ENCODE measurements at places on chromosomes 7 and 10. TPM values are rescaled to one million over a fixed set of nuclear protein-coding genes. Genes with fewer than 3 reads are reported as not detected.

GRK5 gene
- total RNA-seq, result 14.6 TPM

TCAF2 gene
- total RNA-seq, result 0.30 TPM

CCNY gene
- 44.4 TPM for total RNA-seq

BEND7 gene
- total RNA-seq, result 14.5 TPM

MTERF1 gene
- 15.1 TPM for total RNA-seq

CUL2 gene
- total RNA-seq, result 19.1 TPM

KEL gene
- total RNA-seq, result not detected

C7orf57 gene
- 0.25 TPM for total RNA-seq

LBX1 gene
- total RNA-seq, result not detected

FANK1 gene
- total RNA-seq, result 3.2 TPM

RET gene
- 0.50 TPM for total RNA-seq

INMT gene
- not detected for total RNA-seq

IGFBP1 gene
- 29.5 TPM for total RNA-seq

IDI2 gene
- total RNA-seq, result not detected

GJD4 gene
- total RNA-seq, result not detected

NCAPG2 gene
- 39.3 TPM for total RNA-seq

GDF2 gene
- total RNA-seq, result not detected

ENTPD1 gene
- total RNA-seq, result 0.05 TPM

RPEL1 gene
- not detected for total RNA-seq

COBL gene
- total RNA-seq, result 4.9 TPM

CYP2C8 gene
- total RNA-seq, result not detected

LIPK gene
- not detected for total RNA-seq

All from A549 treated with DMSO at 1 μM for 4 hours (cell line).